ENCODE measurements at places on chromosomes 16 and 17.

DNA sequence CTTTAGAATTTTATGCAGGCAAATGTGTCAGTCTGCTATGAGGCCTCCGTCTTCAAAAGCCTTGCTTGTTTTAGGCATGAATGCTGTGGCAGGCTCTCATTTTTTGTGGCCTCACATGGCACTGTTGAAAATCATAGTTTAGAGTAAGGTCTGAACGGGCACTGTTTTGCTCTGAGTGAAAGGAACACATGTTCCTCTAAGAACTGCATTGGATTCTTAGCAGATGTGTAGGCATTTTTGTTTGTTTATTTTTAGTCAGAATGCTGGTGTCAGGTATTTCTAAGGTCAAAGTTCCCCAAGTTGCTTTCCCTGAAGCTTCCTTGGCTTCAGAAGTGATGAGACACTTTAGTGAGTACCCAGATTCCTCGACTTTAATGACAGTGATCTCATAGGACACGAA is 173.7 kb downstream of the HS3ST3B1 start:
- no peak for DNase-seq

DNA sequence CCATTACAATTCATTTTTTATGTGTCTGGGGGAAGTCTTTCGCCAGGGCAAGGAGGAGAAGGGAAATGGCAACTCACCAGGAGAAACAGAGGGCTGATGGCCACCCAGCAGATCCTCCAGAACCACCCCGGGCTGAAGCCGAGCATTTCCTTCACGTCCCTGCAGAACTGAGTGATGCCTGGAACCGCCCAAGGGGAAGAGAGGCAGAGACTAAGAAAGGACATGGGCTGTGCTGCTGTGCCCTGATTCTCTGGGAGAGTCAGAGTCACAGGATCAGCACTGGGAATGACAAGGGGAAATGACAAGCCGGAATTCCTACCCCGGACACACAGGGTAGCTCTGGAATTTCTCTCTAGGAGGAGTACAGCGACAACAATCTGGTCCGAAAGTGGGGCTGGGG is 27.8 kb downstream of the SLC6A4 start:
- no peak for DNase-seq

DNA sequence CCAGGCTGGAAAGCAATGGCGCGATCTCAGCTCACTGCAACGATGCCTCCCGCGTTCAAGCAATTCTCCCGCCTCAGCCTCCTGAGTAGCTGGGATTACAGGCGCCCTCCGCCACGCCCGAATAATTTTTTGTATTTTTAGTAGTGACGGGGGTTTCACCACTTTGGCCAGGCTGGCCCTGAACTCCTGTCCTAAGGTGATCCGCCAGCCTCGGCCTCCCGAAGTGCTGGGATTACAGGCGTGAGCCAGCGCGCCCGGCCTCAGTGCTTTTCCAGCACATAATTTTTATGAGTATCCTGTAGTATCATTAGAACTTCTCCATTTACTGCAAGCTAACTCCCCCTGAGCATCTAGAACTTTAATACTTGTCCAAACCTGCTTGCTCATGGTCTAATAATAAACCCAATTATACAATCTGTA is 1.8 kb downstream of the UBE2G1 start:
- no peak for DNase-seq

- no peak for DNase-seq
Measured at GRCh38 chr16:67013823-67014633, 14.9 kb upstream of the CBFB start.
